Activated gamma-delta T cell treated with Interleukin-2 at 50 U/mL for 16 hours (primary cell): ENCODE measurements at places on chromosomes 11 and 22.

GRCh38 chr22:36228944-36229343 is 10.4 kb downstream of the APOL2 start:
- DNase-seq, result no peak

- no peak for DNase-seq
Measured at GRCh38 chr11:63564784-63565350, 1.7 kb upstream of the PLAAT2 start.

DNA sequence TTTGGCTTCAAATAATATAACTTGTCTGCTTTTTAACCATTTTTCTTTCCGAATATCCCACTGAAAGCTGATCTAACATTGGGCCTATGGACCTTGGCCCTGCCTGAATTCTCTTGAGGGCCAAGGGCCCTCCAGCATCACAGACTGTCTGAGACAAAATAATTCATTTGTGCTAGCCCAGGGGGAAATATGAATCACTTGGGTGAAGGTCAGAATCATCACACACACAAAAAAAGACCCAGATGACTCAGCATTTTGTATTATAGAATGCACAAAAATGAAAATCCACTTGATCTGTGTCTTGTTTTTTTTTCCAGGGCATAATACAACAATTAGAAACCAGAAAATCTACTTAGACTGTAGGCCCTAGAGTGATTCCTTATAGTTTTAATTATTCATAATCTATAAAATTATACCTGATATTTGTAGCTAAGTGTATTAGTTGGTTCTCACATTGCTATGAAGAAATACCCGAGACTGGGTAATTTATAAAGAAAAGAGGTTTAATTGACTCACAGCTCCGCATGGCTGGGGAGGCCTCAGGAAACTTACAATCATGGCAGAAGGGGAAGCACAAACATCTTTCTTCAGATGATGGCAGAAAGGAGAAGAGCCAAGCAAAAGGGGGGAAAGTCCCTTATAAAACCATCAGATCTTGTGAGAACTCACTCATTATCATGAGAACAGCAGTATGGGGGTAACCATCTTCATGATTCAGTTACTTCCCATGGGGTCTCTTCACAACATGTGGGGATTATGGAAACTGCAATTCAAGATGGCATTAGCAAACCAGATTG is 15.6 kb upstream of the RDX start:
- DNase-seq, result no peak

DNA sequence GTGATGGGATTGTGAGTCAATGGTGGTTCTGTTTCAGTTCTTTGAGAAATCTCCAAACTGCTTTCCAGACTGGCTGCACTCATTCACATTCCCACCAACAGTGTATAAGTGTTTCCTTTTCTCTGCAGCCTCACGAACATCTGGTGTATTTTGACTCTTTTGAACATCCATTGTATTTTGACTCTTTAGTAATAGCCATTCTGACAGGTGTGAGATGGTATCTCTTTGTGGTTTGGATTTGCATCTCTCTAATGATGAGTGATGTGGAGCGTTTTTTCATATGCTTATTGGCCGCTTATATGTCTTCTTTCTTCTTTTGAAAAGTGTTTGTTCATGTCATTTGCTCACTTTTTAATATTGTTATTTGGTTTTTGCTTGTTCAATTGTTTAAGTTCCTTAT is 19.4 kb downstream of the NELL1 start:
- DNase-seq, result no peak

GRCh38 chr22:47620391-47620790 is 857.9 kb downstream of the TBC1D22A start:
- DNase-seq, result no peak

DNA sequence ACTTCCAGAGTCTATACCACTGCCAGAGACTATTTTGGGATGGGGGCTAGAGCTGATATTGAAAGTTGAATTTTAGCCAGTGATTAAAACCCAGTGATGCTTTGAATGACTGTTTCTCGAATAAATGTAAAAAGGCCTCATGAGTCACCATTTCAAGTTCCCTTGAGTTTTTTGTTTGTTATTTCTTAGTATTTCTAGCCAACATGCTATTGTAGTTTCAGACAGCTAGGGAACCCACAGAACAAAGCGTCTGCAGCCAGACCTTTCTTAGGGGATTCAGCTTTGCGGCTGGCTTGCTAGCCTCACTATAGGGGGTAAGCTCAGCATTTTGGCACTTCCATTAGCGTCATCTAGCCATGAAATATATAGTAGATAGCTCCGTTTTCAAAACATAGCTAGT is 66.5 kb downstream of the DBX1 start:
- no peak for DNase-seq

GRCh38 chr11:70478166-70478890 is 80.0 kb downstream of the CTTN start:
- DNase-seq, result no peak

DNA sequence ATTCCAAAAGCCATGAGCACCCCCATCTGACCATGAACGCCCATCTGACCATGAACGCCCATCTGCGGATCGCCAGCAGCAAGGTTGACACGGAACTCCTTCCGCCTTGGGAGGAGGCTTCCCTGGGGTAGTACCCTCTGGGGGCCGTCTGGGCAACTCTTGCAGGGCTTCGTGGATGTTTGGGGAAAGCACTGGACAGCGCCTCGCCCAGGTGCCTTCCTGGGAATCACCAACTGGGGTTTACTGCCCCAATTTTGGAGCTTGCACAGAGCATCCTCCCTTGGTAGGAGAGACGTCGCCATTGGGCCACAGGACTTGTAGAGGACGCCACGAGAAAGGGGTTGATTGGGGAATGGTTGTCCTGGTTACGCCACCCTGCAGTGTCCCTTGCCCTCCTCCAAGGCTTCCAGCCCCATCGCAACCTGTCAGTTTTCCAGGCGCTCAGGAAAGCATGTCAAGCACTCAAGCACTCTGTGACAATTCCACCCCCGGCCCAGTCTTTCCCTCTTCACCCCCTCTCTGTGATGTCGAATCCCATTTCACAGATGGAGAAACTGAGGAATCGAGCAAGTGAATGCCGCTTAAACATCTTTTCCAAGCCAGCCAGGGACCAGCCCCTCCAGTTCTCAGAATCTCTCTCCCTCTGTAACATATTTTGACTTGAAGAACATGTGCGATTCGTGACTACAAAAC is 914 bp upstream of the PRDM11 start:
- no peak for DNase-seq

- no peak for DNase-seq
Measured at GRCh38 chr22:41722496-41722895, 23.2 kb downstream of the MEI1 start.

- no peak for DNase-seq
Measured at GRCh38 chr22:37804352-37804880, 3.3 kb upstream of the GCAT start.

DNA sequence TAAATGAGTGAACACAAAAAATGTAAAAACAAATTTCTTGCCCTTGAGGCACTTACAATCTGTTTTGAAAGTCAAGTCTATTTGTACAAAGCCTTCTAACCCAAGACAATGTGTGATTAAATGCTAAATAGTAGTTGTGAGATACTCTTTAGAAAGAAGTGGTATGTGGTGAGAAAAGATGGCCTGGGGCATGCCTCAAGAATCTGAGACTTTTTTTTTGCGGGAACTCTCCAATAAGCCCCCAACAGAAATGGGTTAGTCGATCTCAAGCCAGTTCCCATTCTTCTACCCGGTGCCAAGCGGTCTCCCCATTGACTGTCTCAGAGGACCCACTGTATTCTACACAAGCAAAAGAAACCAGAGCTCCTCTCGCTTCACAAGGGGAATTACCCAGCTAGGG is 26.9 kb upstream of the TBCEL start:
- no peak for DNase-seq

- no peak for DNase-seq
Measured at GRCh38 chr11:126408901-126409619, 53.6 kb downstream of the ST3GAL4 start.

- DNase-seq, result no peak
Measured at GRCh38 chr11:43904742-43905535, 24.3 kb downstream of the ALKBH3 start.
